Stimulated activated CD8-positive, alpha-beta memory T cell treated with anti-CD3 and anti-CD28 coated beads, Interleukin-7, amount 100 ng/mL, for 4 hours (primary cell): ENCODE measurements at places on chromosomes 7 and 10.

GRCh38 chr7:97819161-97819560 is 53.0 kb downstream of the ASNS start:
- no peak for DNase-seq

DNA sequence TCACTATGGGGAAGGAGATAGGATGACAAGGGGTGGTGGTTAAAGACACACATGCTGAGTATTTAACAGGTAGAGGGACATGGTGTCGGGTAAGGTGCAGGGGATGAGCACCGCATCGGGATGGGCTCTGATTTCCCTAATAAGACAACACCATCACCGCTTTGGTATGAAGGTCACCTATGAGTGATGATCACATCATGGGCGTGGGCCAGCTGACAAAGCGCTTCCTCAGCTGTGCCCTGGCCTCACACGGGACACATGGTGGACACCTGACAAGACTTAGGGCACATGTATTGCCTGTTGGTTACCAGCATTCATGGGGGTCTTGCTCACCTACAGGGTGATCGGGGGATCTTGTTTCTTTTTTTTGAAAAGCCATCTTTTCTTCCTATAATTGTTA is 12.8 kb downstream of the C7orf57 start:
- DNase-seq = no peak

DNA sequence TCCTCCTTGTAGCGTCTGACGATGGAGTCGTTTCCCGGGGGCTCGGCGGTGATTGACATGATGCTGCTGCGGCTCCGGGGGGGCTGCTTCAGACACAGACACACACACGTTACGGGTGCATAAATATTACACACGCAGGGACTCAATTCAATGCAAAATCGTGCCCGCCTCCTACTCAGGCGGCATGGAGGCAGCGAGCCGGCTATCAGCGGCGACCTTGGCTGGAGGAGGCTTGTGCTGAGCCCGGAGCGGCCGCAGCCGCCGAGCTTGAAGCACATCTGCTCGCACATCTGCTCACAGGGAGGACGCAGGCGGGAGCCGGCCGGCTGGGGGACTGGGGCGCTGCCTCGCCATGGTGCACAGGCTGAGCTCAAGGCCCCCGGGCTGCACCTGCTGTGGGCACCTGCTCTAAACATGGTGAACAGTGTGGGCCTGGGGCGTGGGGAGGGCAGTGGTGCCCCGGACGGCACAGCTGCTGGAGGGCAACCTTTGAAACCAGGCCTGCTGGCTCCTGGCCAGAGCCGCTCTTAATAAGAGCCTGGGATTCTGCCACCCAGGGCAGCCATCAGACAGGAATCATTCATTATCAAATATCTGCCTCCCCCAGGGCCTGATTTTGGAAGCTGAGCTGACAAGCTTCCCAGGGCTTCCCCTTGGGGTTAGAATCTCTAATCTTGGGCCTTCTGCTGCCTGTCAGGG is 84.7 kb upstream of the GNA12 start:
- no peak for DNase-seq

DNA sequence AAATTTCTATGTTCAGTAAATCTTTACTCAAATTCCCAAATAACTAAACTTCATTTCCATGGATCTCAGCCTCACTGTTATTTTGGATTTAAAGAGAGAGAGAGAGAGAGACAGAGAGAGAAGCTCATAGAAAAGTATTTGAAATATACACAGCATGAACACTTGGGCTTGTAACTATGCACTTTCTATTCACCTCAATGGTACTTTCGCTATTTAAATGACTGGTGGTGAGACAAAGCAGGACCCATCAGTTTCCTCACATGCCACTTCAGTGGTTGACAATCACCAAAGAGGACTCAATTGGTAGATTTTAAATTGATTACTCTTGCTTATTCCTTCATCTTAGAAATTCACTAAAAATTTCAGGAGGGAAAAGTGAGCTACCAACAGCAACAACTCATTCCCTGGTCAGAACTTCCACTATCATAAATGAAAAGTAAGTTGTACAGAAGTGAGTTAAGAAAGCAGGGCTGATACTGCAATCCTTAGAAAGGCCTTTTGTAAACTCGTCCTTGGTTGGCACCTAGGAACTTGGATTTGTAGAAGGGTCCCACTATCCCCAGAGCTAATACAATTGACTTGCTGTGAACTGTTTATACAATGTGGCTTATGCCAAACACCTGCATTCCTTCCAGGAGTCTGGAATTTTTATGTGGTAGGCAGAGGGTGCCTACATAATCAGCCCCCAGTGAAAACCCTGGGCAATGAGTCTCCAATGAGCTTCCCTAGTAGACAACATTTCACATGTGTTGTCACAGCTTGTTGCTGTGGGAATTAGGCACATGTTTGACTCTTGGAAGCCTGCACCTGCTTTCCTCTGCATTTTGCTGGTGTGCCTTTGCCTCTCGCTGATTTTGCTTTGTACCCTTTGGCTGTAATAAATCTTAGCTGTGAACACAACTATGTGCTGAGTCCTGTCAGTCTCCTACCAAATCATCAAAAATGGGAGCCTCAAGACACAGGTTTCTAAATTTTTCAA is 10.8 kb downstream of the ERLIN1 start:
- DNase-seq = no peak

DNA sequence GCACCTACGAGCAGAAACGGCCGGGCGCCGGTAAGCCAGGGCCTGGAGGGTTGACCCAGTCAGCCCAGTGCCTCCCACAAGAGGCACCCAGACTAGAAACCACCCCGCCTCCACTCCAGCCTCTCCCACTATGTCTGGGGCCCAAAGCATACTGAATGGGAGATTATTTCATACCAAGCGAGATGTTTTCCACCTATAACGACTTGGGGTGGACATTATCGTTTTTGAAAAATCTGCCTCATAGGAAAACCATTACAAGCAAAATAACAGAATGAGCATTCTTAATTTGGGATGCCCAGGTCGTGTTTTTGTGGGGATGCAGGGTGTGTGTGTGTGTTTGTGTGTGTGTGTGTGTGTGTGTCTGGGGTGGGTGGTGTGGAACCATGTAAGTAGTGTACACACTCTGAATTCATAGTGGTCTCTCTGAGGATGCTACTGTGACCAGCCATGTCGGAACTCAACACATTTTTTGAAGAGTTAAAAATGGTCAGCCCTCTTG is 1.6 kb downstream of the HOXA6 start:
- DNase-seq = no peak

- DNase-seq = no peak
Observed at GRCh38 chr10:70832852-70833528, 17.2 kb downstream of the SGPL1 start.

GRCh38 chr7:80618096-80618495 is 20.3 kb upstream of the CD36 start:
- DNase-seq = no peak

DNA sequence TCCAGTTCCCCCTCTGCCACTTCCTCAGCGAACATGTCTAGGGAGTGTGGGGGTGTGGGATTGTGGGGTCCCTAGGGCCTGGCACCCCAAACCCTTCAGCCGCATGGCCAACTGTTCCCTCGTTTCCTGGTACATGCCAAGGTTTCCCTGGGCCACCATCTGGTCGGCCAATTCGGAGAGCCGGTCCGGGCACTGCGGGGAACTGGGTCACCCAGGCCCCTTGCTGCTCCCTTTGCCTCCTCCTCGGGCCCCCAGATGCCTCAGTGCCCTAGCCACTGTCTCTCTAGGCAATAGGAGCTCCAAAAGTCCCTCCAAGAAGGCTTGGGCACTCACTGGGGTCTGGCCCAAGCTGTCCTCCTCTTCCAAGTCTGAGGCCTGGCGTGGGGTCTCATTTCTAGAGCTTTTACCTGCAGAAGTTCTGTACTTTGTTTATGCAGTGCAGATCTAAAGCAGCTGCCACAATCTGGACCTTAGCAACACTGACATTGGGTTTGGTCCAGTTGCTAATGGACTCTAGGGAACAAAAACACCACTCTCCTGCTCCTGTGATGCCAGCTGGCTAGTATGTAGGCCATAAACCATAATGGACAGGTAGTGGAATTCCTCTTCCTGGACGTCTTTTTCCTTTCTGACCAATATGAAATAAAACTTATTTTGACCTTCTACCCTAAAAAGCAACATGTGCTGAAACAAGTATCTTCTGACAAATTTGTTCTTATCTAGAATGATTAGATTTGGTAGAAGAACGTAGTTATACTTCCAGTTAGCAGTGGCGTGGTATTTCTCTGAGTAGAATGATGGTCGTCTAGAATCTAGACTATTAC is 172.9 kb downstream of the LRRC4 start:
- no peak for DNase-seq

DNA sequence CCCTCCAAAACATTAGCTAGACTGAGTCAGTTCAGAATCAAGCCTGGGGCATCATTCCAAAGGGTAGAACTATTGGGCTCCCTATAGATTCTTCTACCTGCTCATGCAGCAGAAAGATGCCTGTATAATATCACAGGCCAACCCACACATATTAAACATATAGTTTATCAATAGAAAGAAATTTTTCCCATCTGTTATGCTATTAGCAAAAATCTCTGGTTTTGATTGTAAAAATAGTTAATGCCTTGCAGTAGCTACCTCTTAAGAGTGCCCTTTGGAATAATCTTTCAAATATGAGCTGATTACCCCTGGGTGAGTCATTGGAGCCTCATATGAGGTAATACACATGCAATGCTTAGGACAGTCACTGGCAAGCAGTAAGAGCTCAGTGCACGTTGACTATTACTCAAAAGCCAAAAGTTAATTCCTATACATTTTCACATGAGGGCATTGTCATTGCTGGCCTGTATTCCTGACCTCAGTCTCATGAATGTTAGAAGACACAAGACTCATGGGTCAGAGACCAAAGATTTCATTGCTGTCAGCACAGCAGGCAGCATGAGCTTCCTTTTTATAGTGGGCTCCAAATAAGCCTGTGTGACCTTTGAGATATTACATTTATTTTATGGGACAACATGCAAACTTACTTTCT is 180.0 kb downstream of the FGFR2 start:
- no peak for DNase-seq

GRCh38 chr7:158019726-158020705 is 567.6 kb downstream of the PTPRN2 start:
- DNase-seq = no peak

GRCh38 chr10:49310901-49311554 is 12.1 kb downstream of the C10orf71 start:
- no peak for DNase-seq

GRCh38 chr7:148962440-148962822 is 65.9 kb downstream of the PDIA4 start:
- DNase-seq = no peak

DNA sequence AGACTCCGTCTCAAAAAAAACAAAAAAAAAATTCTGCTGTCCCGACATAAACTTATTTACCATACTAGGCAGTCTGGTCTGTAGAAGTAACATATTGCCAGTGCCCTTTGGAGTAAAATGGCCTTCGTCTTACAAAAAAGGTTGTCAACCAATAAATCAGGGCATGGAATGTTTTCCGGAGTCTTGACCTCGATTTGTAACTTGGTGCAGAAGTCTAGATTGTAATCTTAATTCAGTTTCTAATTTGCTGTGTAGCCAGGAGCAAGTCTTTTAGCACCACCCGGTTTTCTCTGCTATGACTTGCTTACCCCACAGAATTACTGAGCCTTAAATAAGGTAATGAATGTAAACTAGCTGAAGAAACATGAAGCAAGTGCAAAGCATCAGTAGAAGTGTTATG is 23.2 kb downstream of the UBN2 start:
- no peak for DNase-seq

GRCh38 chr10:132540456-132540855 is 2.9 kb downstream of the INPP5A start:
- no peak for DNase-seq

DNA sequence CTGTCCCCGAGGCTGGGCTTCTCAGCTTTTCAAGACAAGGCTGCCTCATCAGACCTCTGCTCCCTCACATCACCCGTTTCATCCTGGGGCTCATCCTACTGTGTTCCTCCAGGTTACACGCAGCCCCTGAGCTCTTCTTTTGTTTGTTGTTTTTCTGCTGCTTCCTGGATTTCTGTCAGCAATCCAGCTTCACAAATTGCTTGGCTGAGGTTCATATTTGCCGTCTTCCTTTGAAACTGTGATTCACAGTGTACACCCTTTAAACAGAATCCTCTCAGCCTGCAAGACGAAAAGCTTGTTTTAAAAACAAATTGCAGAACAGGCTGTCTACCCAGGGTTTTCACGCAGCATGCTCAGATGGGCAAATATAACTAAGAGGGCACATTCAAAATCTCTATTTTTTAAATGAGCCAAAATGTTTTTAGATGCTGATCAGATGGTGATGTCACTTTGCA is 39.1 kb upstream of the PARD3 start:
- DNase-seq = no peak
